ENCODE measurements at places on chromosomes 4 and X.

GRCh38 chrX:24231641-24232179, 82.2 kb downstream of the SUPT20HL2 start:
- no peak for DNase-seq

DNA sequence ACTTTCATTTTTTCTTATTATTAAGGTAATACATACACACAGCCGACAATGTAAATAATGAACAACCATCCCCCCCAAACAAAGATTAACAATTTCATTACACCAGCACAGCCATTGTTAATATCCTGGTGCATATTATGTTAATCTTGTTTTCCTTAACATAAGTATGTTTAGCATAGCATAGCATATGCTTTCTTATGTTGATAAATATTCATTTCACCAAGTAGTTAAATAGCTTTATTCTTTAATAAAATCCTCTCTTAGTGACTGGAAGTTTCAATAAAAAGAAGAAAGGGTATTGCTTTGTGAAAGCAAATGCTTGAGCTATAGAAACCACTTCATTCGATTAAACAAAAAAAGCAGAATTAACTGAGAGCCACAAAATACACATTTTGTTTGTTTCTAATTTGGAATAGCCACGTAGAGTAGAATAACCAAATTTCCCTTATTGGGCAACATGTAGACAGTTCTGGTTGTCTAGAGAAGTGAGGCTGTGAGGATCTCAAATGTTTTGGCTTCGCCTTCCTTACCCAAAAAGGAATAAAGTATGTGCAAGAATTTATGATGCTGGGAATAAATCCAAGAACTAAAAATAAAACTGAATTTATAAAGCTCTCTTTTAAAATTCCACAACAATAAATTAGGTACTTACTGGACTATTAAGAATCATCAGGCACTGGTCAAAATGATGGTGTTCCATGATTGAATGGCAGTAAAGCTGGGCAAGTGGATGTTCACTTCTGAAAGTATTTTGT, 118.0 kb downstream of the PDE5A start:
- no peak for DNase-seq

DNA sequence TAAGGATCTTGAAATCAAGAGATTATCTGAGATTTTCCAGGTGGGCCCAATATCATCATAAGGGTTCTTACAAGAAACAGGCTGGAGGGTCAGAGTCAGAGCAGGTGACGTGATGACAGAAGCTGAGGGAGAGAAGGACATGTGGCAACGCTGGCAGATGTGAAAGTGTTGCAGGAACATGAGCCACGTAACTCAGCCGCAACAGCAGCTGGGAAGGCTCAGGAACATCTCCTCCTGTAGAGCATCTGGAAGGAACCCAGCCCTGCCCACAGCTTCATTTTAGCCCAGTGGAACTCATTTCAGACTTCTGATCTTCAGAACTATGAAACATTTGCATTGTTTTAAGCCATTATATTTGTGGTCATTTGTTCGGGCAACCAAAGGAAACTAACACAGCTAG, 156.3 kb upstream of the VEGFC start:
- no peak for DNase-seq

GRCh38 chrX:11111947-11112346, 815 bp downstream of the HCCS start:
- DNase-seq = no peak

DNA sequence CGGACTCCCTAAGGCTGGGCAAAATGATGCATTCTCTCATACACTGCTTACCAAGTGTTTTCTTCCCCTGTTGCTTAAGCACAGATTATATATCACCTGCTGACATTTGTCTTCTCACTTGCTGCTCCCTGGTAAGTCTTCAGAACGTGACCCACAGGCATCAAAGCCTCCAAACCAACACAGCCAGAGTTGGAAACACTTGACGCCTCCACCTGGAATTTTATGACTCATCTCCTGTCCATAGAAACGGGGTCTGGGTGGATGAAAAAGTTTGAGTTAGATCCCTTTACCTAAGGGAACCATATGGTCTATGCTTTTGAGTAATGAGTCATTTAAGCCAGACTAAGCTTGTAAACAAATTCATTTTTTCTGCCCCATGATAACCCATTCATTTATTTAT, 251.6 kb downstream of the USP46 start:
- DNase-seq = peak; percentile 9

DNA sequence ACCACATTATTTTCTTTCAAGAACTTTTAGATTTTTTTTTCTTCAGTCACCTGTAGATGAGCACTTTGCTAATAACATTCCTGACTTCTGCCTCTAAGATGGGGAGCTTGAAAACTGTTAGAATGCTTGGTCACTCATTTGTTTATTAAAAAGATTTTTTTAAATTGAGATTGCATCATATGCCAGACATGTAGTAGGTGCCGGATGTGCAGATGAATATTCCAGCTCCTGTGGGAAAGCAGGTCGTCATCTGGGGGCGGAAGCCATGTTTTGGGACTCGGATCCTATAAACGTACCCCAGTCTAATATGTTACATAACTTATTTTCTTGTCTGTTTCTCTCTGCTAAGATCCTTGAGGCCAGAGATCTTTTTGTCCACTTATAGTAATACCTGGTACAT, 236.8 kb downstream of the ARHGAP10 start:
- no peak for DNase-seq

- DNase-seq = peak; percentile 95
Measured at GRCh38 chr4:39319676-39320075, 46.5 kb downstream of the RFC1 start.

DNA sequence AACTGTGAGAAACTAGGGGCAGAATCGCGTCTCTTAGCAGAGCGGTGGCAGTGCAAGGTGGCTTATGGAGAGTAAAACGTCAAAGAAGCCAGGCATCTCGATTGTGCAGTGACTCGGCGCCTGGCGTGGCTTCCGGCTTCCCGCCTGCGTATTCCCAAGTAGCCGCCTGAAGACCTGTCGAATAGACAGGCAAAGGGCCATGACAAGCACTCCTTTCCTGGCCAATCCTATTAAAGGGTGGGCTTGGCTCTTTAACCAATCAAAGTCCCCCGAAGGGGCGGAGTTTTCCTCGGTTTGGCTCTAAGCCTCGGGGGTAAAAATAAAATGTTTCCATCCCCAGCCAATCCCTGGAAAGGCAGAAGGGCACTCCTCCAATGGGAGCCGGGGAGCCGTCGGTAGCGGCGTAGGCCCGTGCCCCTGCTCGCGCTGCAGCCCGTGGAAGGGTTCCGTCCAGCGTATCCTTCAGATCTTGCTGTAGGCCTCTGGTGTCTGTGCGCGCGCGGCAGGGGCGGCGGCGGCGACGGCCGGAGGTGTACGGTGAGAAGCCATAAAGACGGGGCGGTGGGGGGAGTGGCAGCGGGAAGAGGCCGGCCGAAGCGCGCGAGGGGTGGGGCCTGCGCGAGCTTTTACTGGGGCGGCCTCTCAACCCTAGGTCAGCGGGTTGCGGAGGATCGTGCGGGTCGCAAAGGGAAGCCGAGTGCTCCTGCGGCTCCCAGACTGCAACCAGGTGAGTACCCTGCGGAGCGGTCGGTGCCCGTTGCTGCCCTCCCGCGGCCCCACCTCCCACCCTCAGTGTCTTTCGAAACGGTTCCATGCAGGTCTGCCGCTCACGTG, at the start of gene KANTR:
KANTR (plus strand) TSS at position 395 of the 834 bp plus-strand sequence. CDS start 30,131 bp downstream, outside the sequence.
- DNase-seq = peak; percentile 94

- DNase-seq = no peak
Measured at GRCh38 chr4:5964030-5964429, 54.2 kb downstream of the C4orf50 start.

GRCh38 chr4:54661686-54662085, 3.9 kb downstream of the KIT start:
- DNase-seq = peak; percentile 85

DNA sequence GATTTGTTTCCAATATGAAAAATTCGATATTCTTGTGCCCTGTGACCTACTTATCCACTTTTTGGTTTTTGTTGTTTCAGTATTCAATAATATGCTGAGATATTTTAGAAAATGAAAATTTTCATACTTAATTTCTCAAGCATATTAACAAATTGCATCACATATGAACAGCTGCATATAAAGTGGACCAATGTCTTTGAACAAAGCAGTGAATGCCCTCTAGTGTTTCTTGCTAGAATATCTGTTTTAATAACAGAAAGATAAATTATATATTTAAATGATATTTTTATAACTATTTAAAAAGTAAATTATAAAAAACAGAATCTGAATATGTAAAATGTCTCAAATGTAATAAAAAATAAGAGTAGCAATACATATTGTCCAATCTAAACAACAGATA, 31.7 kb upstream of the INTU start:
- DNase-seq = no peak

- DNase-seq = no peak
Measured at GRCh38 chrX:154729439-154729838, 21.4 kb downstream of the GAB3 start.

DNA sequence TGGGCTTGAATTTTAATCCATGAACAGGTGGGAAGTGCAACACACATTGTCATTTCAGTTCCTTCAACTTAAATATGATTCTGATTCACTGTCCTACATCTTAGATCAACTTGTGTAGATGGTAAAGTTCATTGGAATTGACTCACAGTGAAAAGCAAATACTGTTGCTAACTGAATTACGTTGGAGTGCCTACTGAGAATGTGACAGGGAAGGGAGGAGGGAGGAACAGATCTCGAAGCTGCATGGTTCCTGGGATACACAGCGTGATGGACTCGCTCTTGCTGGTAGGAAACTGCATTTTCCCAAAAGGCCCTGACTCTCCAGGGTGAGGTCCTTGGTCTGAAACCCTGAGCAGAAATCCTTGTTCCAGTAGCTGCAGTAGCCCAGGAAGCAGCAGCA, 284.2 kb downstream of the USP46 start:
- DNase-seq = no peak

GRCh38 chr4:22440999-22441398, 74.9 kb downstream of the ADGRA3 start:
- DNase-seq = no peak

GRCh38 chr4:23006756-23007155, 314.0 kb downstream of the GBA3 start:
- peak; percentile 58 for DNase-seq

GRCh38 chr4:7950301-7951092, 10.8 kb upstream of the AFAP1 start:
- DNase-seq = no peak

DNA sequence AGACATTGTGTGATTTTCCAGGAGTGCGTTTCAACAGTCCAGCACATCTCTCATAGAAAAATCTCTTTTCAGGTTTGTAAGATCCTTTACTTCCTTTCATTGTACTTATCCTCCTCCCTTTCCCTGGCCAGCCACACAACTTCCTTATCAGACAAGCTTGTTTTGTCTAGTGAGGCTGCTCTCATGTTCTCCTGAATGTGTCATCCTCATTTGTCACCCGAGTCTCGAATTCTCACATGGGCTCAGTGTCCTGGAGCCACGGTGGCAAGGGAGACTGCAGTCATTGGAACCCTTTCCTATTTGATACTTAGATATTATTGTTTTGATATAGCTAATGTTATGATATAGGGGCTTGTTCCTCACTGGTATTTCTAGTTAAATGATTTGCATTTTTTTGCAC, 16.9 kb downstream of the SYNPO2 start:
- DNase-seq = peak; percentile 13

DNA sequence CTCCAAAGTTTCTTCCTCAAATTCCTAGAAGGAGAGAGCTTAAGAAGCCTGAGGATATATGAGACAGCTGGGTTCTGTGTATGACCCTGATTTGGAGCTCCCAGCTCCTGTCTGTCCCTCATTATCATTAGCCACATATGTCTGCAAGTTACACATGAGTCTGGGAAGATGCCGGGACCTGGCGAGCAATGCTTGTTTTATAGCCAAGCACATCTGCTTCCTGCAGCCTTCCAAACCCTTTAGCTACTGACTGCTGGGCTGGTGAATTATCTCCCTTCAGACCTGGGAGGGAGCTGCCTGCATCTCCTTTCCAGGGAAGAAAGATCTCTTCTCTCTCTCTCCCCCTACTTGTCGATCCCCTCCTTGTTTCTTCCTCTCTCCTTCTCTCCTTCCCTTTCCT, 556.7 kb upstream of the BOD1L1 start:
- no peak for DNase-seq

- peak; percentile 31 for DNase-seq
Measured at GRCh38 chr4:113539408-113539807, 222.1 kb downstream of the CAMK2D start.

DNA sequence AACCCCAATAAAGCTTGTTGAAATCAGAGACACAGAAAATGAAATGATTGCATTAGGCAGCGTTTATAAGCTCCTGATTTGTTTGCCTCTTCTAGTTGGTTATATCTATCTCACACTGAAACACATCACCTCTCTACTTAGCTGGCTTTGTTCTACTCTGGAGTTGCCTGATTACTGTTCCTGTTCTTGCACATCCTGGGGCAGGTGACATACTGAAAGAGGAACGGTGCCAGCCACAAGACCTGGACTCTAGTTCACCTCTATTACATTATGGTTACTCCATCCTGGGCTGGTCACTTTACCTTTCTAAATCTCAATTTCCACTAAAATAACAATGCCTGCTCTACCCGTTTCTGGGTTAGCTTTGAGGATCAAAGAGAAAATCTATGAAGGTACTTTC, 47.9 kb downstream of the TRIM2 start:
- DNase-seq = no peak

DNA sequence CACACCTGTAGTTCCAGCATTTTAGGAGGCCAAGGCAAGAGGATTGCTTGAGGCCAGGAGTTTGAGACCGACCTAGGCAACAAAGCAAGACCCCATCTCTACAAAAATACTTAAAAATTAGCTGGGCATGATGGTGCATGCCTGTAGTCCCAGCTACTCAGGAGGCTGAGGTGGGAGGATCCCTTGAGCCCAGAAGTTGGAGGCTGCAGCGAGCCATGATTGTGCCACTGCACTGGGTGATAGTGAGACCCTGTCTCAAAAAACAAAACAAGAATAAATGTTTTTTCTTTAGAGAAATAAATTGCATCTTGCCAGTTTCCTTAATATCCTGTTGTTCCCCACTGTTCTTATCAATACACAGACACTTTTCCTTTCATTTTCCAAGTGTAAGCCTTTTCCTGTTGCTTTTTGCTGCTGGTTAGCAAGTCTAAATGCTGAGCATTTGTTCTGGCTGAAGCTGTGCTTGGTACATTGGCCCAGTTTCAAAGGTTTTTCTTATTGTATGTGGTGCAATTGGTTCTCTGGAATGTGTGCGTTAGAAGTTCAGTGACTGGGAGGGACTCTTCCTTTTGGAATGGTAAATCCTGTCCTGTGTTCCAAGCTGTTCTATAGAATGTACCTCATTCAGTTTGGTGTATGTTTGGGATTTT, 98.2 kb downstream of the AFF1 start:
- peak; percentile 19 for DNase-seq

GRCh38 chrX:47515941-47516665, 33.1 kb upstream of the ZNF41 start:
- peak; percentile 78 for DNase-seq

DNA sequence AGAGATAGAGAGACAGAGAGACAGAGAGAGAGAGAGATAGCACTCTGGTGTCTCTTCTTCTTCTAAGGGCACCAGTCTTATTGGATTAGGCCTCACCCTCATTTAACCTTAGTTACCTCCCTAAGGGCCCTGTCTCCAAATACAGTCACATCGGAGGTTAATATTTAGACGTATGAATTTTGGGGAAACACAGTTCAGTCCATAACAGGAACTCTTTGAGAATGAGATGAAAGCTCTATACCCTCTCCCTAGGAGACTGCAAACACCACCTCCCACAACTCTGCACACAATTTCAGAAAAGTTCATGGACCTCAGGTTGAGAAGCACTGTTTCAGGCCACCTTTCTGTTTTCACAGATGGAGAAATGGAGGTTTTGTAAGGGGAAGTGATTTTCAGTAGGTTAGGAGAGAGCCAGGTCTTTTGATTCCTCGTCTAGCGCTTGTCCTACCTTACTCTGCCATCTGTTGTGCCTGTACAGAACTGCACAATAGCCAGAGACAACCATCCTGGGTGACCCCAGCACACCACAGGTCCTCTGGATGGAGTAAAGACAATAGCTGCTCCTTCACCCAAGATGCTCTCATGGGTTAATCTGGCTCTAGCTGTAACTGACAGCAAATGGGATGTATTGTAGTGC, 16.9 kb upstream of the LOC101059915 start:
- DNase-seq = no peak

Data from A172 (cell line).